ENCODE measurements at places on chromosomes 4 and X. TPM values are rescaled to one million over a fixed set of nuclear protein-coding genes. Genes with fewer than 3 reads are reported as not detected.

- no peak for DNase-seq
These were observed 578.0 kb downstream of the BCOR start for GRCh38 chrX:39519566-39520301.

DNA sequence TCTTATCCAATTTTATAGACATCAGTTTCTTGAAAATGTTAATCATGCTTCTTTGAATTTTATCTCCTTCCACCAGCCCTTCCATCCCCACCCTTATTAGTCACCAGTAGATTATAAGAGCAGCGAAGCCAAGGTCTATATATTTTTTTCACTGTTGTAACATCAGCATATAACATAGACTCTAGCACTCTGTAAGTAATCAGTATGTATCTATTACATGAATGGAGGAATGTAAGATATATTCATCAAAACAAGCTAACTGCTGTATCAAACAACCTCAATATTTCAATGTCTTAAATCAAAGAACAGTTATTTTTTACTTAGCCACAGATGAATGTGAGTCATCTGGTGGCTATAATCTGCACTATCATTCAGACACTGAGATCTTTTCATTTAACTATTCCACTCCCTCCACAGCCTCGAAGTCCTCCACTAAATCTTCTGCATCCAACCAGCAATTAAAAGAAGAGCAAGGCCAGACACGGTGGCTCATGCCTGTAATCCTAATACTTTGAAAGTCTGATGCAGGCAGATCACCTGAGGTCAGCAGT, 178.9 kb downstream of the CENPC start:
- no peak for DNase-seq

GRCh38 chr4:138521809-138522208, 279.7 kb upstream of the SLC7A11 start:
- no peak for DNase-seq

GRCh38 chr4:139900964-139901376, 235.4 kb downstream of the MGST2 start:
- DNase-seq, result no peak

Gene POU3F4
- total RNA-seq, result 0.53 TPM

GRCh38 chrX:1411326-1411725, 19.4 kb upstream of the SLC25A6 start:
- no peak for DNase-seq

Data from progenitor cell of endocrine pancreas (in vitro differentiated cells).